ENCODE measurements at places on chromosomes 1 and 21.
A peak's percentile ranks its signal among the peaks of the same experiment; 100 is the strongest.

GRCh38 chr1:200415789-200416593, 6.2 kb upstream of the ZNF281 start:
- DNase-seq, result no peak

DNA sequence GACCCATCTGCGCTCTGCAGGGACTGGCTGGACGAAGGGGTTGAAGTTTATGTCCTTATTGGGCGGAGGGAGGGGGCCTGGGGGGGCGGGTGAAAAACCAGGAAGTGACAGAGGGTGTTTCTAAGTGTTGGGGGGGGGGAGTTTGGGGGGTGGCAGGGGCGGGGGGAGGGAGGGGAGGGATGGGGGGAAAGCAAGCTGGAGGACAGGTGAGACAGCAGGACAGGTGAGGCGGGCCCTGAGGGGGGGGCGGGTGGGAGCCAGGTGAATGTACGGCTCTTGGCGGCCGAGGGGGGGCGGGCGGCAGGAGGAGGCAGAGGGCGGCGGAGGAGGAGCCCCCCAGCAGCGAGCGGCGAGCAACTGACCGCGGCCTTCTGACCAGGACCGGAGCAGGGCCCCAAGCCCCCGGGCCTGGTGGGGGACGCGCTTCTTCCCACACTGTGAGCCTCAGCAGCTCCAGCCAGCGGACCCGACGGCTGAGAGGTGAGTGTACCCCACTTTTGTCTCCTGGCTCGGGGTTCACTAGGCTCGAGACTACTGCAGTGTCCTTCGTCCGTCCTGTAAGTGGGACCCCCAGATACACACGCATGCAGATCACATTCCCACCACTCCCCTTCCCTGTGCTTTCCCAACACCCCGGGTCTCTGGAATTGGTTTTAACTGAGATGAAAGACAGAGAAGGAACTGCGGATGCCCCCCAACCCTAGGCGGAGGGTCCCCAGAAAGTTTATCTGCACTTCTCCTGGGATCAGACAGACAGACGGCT, at the start of gene ZBTB7B:
Gene ZBTB7B, plus strand, starts transcription at position 339 of the 763 bp plus-strand sequence. CDS start 11,859 bp downstream, outside the sequence.
- no peak for DNase-seq

DNA sequence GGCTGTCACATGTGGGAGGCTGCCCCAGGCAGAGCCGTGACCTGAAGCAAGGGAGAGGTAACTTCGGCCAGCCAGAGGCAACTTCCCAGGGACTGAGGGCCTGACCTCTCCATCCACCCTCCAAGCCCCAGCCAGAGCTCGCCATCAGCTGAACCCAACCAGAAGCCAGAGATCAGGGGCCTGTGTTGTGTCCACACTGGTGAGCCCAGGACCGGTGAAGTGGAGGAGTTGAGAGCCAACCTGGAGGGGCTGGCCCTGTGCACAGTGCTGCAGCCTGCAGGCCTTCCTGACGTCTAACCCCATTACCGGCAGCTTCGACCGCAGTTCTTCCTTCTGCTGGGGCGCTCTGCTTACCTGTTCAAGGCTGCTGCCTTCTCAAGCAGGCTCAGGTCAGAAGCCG, 19.6 kb upstream of the PDE9A start:
- no peak for DNase-seq

- DNase-seq, result no peak
These were observed 106.8 kb upstream of the CACHD1 start for GRCh38 chr1:64363111-64363510.

- peak; percentile 51 for DNase-seq
These were observed 106.7 kb downstream of the SLC45A1 start for GRCh38 chr1:8424539-8425116.

DNA sequence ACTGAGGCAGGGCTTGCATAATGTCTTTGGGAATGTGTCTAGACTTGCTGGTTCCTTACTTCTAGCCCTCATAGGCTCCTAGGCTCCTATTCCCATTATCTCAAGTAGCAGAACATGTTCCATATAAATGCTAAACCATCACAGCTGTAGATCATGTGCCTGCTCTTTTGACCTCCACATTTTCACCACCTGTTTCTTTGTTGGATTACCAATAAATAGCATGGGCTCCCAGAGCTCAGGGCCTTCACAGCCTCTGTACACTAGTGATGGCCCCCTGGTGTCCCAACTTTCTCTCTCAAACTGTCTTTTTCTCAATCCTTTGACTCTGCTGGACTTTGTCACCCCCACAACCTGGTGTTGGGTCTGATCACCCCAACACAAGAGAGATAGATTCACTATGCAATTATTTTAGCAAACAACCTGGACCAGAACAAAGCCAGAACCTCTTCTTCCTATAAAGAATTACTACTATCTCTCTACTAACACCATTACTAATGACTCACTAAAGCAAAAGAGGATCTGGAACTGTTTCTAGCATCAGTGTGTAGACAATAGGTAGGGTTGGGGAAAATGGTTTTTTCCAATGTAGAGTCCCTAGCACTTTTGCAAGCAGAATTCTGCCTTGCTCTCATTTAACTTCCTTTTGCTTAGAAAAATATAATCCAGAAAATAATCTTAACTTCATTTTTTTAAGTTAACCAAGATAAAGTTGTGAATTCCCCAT, 51.7 kb downstream of the WLS start:
- no peak for DNase-seq

DNA sequence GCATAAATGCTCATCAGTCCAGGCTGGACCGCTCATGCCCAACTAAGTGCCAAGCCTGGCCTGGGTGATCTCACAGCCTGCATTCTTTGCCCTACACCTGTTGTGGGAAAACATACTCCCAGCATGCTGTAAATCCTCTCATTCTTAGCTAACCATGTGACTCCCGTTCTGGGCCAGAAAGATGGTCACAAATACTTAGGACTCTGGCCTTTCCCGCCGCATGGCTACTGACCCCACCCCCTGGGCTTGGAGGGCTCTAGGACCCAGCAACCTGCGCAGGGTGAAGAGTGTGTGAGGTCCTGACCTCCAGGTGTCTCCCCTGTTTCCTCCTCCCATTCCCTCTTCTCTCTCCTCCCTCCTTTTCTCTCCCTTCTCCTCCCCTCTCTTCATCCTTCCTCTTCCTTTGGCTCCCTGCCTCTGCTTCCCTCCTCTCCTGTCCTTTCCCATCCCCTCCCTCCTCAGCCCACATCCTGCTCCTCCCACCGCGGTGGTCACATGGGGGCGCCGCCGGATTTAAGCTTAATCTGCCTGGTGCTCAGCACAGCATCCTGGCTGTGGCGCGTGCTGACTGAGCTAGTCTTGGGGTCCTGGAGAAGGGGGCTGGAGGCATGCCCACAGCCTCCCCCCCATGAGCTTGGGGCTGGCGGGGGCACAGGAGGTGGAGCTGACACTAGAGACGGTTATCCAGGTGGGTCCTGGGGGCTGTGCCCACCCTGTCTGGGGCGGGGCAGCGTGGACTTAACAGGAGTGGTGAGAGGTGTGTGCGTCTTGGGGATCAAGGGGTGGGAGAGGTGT, at the start of gene CROCC:
Gene CROCC, plus strand, starts transcription at position 541 of the 795 bp plus-strand sequence. Its CDS starts 88 bp downstream, at position 629.
- DNase-seq, result peak; percentile 33

- no peak for DNase-seq
These were observed 28.2 kb downstream of the SNAP47 start for GRCh38 chr1:227763246-227764018.

Measured in CD4-positive, alpha-beta T cell treated with Interleukin-15 for 4 hours (primary cell).